ENCODE measurements at places on chromosomes 4 and X.

GRCh38 chrX:153588782-153589446 lies 10.0 kb downstream of the CCNQ start:
- DNase-seq = no peak

- DNase-seq = no peak
Measured at GRCh38 chr4:5708449-5709206, at the start of gene EVC2. Gene EVC2 (minus strand): TSS chr4:5708559. CDS start chr4:5708513, 46 bp downstream.

DNA sequence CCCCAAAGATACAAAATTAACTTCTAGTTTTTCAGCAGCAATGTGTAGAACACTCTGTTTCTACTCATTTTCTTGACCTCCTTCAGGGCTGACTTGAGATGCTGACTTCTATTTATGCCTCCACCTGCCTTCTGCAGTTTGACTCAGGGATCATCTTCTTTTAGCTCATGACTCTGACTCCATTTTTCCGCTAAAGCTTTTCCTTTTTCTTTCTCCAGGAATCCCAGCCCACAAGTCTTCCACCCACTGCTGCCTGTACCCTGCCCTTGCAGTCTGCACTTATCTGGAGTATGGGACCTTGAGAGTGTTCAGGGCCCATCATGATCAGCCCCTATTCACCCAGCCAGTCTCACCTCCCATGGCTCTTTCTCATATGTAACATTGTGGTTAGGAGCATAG lies 14.9 kb upstream of the KLHL2 start:
- DNase-seq = no peak

DNA sequence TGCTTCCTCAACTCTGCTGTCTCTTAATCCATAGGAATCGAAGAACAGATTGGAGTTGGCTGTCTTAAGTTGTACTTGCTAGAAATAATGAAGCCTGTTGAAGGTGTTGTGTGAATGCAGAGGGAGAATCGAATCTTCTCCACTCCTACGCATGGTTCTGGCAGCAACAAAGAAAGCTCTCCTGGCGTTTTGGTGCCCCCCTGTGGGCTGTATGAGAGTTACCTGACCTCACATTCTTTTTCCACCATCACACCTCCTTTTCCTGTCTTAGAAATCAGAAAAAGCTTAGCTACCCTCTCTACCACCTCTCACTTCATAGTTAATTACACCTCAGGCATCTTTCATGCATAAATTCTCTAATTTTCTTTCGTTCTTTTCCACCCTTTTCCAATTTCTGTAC lies 16.3 kb downstream of the KLF8 start:
- DNase-seq = no peak

DNA sequence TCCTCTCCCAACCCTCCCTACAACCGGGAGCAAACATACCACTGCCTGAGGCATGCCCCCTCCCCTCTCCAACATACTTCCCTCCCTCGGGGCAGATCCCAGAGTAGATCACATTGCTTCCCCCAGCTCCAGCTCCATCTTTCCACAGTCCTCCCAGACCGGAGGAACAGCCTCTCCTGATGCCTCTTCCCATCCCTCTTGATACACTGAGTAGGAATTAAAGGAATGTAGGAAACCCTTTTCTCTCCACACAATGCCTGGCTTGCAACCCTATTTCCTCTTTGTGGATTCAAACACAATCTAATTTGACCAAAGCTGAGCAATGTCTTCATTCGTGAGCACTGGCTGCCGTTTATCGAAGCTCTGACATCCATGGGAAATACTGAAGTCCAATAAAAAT lies 339.8 kb downstream of the BCOR start:
- DNase-seq = no peak

DNA sequence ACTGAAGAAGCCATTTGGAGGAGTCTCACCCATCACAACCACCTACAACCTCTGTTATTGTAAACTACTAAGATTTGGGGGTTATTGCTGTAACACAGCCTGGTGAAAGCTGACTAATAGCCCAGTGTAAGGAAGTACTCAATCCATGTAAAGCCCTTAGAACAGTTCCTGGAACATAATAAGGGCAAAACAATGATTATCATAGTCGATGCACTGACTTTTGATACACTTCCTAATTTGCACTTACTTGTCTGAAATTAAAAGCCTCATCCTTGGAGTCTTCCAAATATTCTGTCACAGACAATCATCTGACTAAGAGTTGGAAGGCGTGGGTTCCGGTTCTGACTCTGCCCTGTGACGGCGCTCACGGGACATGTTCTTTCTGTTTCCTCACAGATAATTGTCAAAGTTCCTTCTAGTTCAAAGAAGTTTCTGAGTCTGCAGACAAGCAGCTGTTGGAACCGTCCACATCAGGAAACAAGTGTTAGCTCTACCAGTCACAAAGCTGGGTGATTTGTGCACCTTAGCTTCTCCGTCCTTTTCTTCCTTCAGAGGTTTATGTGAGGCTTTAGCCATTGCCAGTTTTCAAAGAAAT lies 33.4 kb upstream of the RASGEF1B start:
- DNase-seq = no peak

GRCh38 chrX:136616987-136617685 lies 30.8 kb upstream of the CD40LG start:
- no peak for DNase-seq

GRCh38 chrX:19827088-19827487 lies 60.3 kb downstream of the SH3KBP1 start:
- no peak for DNase-seq

- no peak for DNase-seq
Measured at GRCh38 chr4:74499986-74500781, 55.2 kb downstream of the AREG start.

GRCh38 chrX:153684467-153685155 lies 3.1 kb upstream of the SLC6A8 start:
- no peak for DNase-seq

DNA sequence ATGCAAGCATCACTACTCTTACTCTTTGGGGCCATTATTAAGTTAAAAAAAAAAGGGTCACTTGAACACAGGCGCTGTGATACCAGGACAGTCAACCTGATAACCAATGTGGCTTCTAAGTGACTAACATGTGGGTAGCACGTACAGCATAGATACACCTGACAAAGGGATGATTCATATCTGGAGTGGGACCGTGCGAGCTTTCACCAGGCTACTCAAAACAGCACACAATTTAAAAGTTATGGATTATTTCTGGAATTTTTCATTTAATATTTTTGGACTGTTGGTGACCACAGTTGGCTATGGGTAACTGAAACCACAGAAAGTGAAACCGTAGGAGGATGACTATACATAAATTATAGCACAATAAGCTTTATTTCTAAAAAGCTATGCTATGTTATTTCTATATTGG lies 113.8 kb upstream of the STIM2 start:
- no peak for DNase-seq

GRCh38 chr4:119244344-119244743 lies 31.8 kb downstream of the USP53 start:
- DNase-seq = no peak

- peak; percentile 10 for DNase-seq
Measured at GRCh38 chr4:2803624-2804448, 11.0 kb downstream of the SH3BP2 start.

GRCh38 chrX:19760345-19760744 lies 127.1 kb downstream of the SH3KBP1 start:
- DNase-seq = no peak

- DNase-seq = no peak
Measured at GRCh38 chr4:183852910-183853547, 52.1 kb upstream of the STOX2 start.

GRCh38 chr4:143337600-143338287 lies 1.1 kb downstream of the GAB1 start:
- DNase-seq = no peak

- no peak for DNase-seq
Measured at GRCh38 chr4:142016031-142016430, 379.6 kb downstream of the IL15 start.

DNA sequence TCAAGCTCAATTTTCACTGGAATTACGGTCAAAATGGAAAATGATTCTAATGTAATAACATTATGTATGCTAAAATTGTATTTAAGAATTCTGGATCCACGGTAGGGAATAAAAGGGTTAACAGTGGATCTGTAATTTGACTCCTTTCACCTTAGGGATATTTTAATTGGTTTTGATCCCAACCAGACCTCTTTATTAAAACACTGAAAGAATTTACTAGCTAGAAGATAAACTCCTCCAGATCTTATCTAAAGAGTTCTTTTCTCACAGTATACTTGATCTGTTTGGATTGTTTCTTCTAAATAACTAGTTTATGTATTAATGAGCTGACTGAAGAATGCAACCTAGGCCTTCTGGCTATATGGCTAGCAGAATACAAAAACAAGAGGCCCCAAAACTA lies 118.4 kb downstream of the DDX53 start:
- DNase-seq = no peak

DNA sequence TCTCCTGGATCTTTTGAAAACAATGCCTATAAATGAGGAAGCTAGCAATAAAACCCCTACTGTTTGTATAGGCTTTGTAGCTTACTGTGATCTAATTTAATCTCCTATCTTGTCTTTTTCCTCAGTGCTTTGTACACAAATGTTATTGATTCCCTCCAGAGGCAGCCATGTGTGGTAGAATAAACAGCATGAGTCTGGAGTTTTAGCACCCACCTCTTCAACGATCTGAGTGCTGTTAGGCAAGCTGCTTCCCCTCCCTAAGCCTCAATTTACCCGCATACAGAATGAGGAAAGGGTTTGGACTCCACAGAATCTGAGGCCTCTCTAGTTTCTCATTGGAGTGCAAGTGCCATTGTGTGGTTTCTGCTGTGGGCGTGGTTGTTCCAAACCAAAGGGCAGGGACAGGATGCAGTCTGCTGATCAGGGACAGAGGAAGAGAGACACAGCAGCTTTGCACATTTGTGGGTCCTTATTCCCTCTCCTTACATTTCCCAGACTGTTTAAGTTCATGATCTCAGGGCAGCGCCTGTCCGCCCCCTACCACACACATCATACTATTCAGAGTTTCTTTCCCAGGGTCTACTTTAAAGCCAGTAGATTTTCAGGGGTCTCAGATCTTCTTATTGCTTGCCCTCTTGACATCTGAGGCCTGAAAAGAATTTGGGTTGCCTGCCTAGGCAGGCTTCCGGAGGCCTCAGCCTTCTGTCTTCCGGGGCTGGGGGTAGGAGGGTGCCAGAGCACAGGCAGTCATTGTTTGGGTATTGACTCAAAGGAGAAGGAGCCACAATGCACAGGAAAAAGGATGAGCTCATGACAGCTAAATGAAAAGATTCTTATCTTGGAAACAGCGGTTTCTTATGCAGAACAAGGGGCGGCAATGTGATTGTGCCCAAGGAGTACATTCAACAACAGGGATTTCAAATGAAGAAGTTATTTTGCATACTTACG lies 114.9 kb upstream of the TEX13D start:
- DNase-seq = no peak

GRCh38 chr4:184397516-184398163 lies 76.7 kb downstream of the IRF2 start:
- no peak for DNase-seq

DNA sequence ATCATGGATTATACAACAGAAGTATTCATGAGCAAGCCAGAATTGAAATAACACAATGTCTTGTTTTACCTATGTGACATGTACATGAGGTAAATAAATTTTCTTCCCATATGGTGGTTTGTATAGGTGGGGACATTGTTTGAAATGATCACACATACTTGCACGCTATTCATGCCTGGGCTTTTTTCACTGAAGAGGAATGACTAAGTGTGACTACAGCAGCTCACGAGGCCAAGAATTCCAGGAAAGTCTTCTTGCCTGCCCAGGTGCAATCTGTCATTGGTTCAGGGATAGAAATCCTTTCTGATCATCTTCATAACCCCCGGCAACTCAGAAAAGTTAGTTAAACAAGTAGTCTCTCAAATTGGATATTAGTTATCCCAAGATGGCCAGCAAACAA lies 36.3 kb upstream of the AREG start:
- no peak for DNase-seq

- DNase-seq = no peak
Measured at GRCh38 chr4:177403746-177404145, 38.5 kb downstream of the AGA start.

- peak; percentile 31 for DNase-seq
Measured at GRCh38 chrX:149950681-149951080, 12.4 kb upstream of the EOLA2 start.

GRCh38 chr4:185839770-185840169 lies 27.8 kb upstream of the SORBS2 start:
- no peak for DNase-seq

DNA sequence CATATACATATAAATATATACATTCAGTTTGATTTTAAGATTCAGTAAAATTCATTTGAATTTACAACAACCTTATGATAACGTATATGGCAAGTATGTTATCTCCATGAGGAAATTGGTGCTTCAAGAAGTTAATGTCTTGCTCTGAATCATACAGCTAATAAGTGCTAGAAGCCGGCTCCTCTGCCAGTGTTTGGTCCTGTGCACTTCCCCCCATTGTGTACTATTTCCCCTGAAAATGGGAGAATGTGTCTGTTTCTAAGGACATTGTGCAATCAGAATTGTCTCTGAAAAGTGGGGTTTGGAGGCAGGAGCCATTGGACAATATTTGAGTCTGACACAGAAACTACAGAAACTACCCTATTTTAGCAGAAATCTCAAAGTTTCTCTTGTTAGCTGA lies 135.9 kb downstream of the CPE start:
- DNase-seq = no peak

DNA sequence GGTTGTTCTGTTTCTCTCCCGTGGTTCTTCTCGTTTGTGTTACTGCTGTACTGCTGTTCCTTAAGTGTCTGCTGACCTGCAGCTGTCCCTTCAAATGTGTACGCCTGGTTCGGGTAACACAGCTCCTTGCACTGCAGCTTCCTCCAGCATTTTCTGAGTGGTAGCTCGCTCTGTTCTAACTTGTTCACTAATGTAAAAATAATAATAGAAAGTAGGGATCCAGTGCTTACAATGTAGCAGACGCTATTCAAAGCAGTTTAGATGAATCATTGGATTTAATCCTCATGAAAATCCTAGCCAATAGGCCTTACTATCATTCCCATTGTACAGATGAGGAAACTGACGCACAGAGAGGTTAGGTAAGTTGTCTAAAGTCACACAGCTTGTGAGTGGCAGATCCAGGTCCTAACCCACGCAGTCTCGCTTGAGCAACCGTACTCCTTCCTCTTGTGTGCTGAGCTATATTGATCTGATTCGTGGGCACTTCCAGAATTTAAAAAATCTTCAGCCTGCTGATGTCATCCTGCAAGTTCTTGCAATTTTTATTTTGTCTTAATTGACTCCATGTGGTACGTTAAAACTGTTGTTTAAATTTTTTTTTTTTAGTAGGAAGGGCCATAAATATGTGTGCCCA lies 448.2 kb upstream of the FAT1 start:
- no peak for DNase-seq

GRCh38 chr4:119304431-119304830 lies 17.5 kb downstream of the FABP2 start:
- no peak for DNase-seq

GRCh38 chr4:148530114-148530513 lies 87.9 kb upstream of the NR3C2 start:
- DNase-seq = no peak

All from SW 1271 (cell line).